ENCODE measurements at places on chromosomes 3 and 15.

- no peak for DNase-seq
Observed at GRCh38 chr15:76337059-76337695, 604 bp downstream of the ISL2 start.

DNA sequence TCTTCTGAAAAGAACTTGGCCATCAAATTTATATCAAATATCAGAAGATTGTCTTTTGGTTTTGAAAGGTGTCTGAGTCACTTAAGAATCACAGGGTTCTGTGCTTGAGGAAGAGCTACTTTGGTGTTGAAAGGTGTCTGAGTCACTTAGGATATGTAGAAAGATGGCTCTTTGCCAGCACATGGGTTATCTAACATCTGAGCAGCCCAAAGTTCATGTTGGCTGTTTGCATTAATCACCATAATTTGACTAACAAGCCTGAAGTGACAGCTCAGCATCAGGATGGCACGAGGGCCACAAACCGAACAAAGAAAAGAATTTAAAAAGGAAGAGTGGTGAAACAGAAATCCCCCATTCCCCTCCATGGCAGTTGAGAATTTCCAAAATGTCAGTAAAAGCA lies 190.5 kb upstream of the CMC1 start:
- no peak for DNase-seq

- DNase-seq = no peak
Observed at GRCh38 chr3:71780430-71780829, 4.5 kb downstream of the PROK2 start.

GRCh38 chr3:139117136-139117675 lies 72.5 kb upstream of the PRR23C start:
- DNase-seq = no peak

- DNase-seq = no peak
Observed at GRCh38 chr3:69087030-69087791, 2.5 kb downstream of the ARL6IP5 start.

DNA sequence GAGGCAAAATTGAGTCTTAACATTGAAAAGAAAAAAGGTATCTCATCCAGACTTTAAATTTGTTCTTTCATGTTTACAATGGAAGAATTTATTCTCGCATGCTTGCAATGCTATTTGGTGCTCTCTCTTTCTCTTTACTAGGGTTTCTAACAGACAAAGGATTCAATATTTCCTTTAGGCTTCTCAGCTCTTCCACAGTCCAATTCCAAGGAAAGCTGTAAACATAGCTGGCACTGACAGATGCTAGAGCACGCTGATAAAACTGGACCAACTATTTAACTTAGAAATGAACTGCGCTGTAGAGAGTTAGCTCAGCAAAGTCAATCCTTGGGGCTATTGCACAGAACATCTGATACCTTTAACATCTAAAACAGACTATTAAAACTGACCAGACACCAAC lies 81.3 kb downstream of the PDZRN3 start:
- DNase-seq = no peak

DNA sequence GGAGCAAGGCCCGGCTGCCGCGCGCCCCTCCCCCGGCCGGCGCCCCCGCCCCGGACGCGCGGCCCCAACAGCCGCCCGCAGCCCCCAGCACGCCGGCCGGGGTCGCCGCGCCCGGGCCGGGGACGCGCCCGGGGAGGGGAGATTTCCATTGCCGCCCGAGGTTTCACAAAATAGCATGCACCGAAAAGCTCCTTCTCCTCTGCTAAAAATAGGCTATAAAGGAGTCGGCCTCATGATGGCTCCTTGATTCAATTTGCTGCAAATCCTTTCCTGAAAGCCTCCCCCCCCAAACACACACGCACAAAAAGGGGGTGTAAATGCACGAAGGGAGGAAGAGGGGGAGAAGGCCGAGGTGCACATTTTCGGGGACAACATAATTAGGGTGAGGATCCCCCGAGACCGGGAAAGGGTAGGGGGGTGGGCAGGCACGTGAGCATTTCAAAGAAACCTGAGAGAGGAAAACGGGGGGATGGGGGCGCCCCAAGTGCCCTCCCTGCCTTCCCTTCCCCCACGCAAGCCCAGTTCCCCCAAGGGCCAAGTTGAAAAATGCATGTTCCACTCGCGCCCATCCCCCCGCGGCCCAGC lies 734 bp downstream of the TBL1XR1 start:
- DNase-seq = no peak

GRCh38 chr3:172626021-172626640 lies 84.7 kb downstream of the NCEH1 start:
- no peak for DNase-seq

- no peak for DNase-seq
Observed at GRCh38 chr3:44226573-44226972, 15.1 kb upstream of the TOPAZ1 start.

DNA sequence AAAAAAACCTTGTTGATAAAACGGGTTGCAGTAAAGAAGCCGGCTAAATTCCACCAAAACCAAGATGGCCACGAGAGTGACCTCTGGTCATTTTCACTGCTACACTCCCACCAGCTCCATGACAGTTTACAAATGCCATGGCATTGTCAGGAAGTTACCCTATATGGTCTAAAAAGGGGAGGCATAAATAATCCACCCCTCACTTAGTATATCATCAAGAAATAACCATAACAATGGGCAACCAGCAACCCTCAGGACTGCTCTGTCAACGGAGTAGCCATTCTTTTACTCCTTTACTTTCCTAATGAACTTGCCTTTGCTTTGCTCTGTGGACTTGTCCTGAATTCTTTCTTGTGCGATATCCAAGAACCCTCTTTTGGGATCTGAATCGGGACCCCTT lies 14.4 kb upstream of the CDC25A start:
- DNase-seq = no peak

- DNase-seq = no peak
Observed at GRCh38 chr3:42980909-42981308, 1.8 kb downstream of the GASK1A start.

GRCh38 chr3:14214764-14215163 lies 36.1 kb downstream of the LSM3 start:
- no peak for DNase-seq

- no peak for DNase-seq
Observed at GRCh38 chr3:171172070-171172469, 145.6 kb upstream of the SLC2A2 start.

DNA sequence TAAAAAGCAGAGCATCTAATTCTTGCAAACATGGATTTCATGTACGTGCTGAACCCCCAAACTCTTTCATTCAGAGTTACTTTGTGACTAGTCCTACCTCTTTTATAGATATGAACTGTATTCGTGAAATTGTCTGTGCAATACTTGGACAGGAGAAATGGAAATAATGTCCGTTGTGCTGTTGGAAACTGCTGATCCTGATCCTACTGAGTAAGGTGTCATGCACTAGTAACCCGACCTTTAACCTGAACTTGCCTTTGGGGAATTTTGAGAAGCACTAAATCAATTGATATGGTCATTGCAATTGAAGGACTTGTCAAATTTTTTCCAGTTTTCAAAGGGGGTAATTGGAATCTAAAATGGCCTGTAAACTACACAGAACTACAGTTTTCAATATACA lies 856.4 kb downstream of the ROBO1 start:
- DNase-seq = no peak

DNA sequence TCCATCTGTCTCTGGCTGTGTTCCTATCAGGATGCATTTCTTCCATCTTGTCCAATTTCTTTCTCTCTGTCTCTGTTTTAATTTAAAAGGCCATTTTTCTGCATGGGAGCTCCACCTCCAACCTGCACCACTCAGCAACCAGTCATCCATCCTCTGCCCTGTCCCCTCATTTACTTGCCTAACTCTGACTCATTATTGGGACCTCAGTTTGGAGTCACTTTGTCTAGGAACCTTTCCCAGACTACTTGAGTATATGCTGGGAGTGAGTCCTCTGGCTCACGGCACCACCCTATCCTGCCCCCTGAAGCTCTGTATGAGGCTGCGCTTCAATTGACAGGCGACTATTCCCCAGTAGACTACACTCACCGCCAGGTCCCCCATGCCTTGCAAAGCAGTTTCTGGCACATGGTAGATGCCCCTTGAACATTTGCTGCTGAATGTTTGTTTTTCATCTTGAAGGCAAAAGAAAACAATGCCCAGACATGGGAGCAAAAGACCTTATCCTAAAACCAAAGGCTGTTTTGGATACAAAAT lies 513.3 kb upstream of the CFAP20DC start:
- DNase-seq = no peak

GRCh38 chr3:32309654-32310242 lies 71.3 kb downstream of the CMTM8 start:
- no peak for DNase-seq

- DNase-seq = no peak
Observed at GRCh38 chr3:55701997-55702396, 214.9 kb upstream of the WNT5A start.

GRCh38 chr15:31195871-31196270 lies 94.3 kb upstream of the TRPM1 start:
- no peak for DNase-seq

GRCh38 chr15:92907896-92908712 lies 8.0 kb downstream of the CHD2 start:
- DNase-seq = no peak

GRCh38 chr3:9649791-9650521 lies 651 bp downstream of the MTMR14 start:
- DNase-seq = no peak

- DNase-seq = no peak
Observed at GRCh38 chr3:79001255-79001654, 766.5 kb downstream of the ROBO1 start.

DNA sequence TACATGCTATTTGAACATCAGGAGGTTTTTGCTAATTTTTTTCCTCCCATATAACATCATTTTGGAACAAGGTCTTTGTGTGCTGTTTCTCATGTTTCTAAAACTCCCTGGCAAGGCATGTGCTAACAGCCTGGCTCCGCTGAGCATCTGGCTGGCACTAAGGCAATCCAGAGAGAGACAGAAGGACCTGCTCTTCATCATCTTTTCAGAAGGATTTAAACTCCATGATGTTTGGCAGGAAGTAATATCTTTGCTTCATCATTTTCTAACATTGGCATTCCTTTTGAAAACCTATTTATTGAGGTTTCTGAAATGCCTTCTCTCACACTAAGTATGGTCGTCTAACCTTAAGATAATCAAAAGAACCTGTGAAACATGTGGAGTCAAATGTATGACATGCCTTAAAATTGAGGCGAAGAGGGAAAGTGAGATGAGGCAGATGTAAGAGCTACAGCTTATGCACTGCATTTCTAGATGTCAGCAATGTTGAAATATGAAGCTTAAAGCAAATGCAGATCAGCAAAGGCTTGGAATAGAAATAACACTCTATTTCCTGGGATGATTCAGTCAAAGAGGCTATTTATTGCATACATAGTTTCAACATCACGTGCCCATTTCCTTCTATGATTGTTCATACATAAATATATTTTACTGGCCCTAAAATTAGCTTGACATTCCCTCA lies 592.0 kb downstream of the ZNF385D start:
- DNase-seq = peak; percentile 10

DNA sequence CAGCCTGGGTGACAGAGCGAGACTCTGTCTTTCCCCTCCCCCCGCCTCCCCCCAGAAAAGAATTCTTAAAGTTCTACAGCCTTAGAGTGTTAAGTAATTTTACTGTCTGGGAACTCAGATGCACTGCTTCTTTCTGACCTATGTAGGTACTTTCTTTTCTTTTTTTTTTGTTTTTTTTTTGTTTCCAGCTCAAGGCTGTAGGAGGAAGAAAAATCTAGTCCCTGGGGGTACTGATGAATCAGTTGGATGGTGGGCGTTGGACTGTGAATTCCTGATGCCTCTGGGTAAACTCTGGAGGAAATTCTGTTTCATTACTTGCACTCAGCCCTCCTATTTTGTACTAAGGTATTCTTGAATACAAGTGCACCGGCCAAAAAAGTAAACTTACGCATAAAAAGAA lies 10.8 kb downstream of the GHRL start:
- no peak for DNase-seq

GRCh38 chr3:69319652-69320051 lies 66.2 kb downstream of the FRMD4B start:
- no peak for DNase-seq

- DNase-seq = peak; percentile 1
Observed at GRCh38 chr3:70824773-70825172, 512.3 kb upstream of the MDFIC2 start.

GRCh38 chr3:175404027-175404426 lies 544.9 kb downstream of the NAALADL2 start:
- DNase-seq = no peak

GRCh38 chr15:79560384-79560783 lies 128.2 kb downstream of the MINAR1 start:
- no peak for DNase-seq

DNA sequence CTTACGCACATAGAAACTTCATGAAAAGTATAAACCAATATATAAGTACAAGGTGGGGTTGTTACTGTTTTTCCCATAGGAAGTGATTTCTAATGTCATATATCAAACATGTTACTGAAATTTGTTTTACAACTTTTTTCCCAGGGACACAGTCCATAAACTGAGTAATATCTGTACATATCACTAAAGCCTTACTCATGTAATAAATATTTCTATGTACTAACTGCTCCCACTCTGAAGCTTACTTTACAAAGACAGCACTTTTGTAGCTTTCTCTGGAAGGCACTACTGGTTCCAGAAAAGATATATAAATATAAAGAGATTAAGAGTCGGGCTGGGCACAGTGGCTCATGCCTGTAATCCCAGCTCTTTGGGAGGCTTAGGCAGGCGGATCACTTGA lies 91.7 kb downstream of the MYO5A start:
- no peak for DNase-seq

GRCh38 chr15:64950888-64951287 lies 38.8 kb downstream of the SPG21 start:
- no peak for DNase-seq

DNA sequence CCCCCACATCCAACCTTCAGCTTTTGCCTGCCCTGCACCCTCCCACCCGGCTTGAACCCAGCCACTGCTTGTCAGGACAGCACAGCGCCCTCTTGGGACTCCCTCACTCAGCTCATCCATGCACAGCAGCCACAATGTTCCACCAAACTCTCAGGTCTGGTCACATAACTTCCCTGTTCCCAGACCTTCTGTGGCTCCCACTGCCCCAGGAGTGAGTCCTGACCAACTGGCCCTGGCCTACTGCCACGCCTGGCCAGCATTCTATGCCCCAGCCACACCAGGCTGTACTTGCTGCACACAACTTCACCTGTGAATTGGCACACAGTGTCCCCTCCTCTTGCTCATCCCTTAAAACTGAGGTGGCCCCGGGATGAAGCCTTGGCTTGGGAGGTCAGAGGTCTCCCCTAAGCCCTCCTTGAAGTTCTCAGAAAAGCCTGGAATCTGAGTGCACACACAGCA lies 21.0 kb downstream of the PLXNB1 start:
- no peak for DNase-seq

Data from NCI-H1694 (cell line).